Activated CD4-positive, alpha-beta memory T cell treated with anti-CD3 and anti-CD28 coated beads for 36 hours (primary cell): ENCODE measurements at places on chromosomes 2 and 18. TPM values are rescaled to one million over a fixed set of nuclear protein-coding genes. Genes with fewer than 3 reads are reported as not detected.

PXDN gene
- total RNA-seq: not detected

SERPINB11 gene
- not detected for total RNA-seq

DNA sequence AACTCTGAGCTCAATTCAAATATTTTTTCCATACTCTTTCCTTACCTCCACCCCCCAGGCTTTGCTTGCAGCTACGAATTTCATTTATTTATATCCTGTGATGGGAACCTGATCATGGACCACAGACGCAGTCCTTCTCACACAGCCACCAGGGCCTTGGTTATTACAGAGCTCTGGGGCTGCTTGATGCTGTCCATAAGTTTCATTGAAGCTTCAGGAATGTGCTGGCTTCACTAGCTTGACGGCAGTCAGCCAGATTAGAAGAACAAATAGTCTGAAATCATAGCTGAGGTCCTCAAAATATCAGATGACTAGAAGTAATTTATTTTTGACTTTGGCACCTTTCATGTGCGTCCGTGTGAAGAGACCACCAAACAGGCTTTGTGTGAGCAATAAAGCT, 104.9 kb downstream of the VWA3B start:
- DNase-seq: no peak

SLC40A1 gene
- 4.7 TPM for total RNA-seq

DNA sequence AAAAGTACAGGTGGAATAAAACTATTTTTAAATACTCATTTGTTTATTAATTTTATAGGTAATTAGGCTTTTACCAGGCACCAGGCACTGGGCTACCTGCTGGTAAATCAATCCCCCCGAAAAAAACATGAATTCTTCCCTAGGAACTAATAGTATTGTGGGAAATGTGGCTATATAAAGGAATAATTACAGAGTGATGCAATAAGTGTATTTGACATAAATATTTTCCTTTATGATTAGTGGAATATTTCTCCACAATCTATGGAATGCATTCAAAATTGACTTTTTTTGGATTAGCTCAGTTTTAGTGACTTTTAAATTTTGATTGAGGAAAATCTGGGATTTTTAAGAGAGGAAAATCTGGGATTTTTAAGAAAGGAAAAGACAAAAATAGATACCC, 109.7 kb upstream of the BZW1 start:
- no peak for DNase-seq

DNA sequence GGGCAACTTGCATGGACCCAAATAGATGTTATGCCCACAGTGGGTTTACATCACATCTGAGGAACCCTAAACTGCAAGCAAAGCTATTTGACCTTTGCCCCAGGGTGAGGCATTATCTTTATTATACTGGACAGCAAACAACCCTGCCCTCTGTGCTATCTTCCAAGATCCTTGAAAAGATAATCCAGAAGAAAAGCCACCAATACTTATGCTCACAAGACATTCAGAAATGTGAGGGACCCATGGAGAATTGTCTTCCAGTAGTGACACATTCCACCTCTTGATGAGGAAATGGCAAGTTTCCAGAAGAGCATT, 53.0 kb upstream of the NDUFV2 start:
- DNase-seq: no peak

CPSF3 gene
- 77.5 TPM for total RNA-seq

FKBP1B gene
- total RNA-seq: 3.4 TPM

IL1F10 gene
- total RNA-seq: not detected

MC4R gene
- total RNA-seq: not detected

TIGD1 gene
- total RNA-seq: 5.8 TPM

GRCh38 chr18:8938817-8939216, 163.7 kb upstream of the NDUFV2 start:
- DNase-seq: no peak

GRHL1 gene
- total RNA-seq: 1.1 TPM

DNA sequence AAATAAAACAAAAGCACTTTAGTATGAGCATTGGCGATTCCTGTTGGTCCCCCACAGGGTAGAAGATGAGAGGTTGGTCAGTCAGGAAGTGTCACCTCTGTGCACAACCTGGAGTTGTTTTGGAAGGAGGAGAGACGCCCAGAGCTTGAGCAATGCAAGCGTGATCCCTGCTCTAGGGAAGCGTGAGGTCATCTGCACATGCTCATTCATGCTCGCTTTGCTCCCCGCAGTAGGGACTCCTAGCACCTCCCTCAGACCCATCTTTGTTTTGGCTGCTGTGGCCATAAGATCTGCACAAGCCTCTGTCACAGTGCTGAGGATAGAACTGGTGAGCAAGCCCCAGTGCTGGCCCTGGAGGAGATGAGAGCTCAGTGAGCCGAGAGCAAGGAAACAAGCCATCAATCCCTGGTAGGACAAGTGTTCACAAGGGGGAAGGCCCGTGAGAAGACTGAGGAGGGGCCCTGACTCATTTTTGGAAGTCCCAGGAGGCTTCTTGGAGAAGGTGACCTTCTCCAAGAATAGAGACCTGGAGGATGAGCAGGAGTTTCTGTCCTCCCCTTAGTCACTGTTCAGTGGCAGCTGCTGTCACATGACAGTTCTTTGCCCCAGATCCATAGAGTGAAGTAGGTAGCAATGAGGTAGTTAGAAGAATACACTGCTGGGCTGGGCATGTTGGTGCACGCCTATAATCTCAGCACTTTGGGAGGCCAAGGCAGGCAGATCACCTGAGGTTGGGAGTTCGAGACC, 13.3 kb upstream of the ATP8B1 start:
- DNase-seq: no peak

GPC1 gene
- total RNA-seq: 4.7 TPM

RAD51AP2 gene
- not detected for total RNA-seq

DNA sequence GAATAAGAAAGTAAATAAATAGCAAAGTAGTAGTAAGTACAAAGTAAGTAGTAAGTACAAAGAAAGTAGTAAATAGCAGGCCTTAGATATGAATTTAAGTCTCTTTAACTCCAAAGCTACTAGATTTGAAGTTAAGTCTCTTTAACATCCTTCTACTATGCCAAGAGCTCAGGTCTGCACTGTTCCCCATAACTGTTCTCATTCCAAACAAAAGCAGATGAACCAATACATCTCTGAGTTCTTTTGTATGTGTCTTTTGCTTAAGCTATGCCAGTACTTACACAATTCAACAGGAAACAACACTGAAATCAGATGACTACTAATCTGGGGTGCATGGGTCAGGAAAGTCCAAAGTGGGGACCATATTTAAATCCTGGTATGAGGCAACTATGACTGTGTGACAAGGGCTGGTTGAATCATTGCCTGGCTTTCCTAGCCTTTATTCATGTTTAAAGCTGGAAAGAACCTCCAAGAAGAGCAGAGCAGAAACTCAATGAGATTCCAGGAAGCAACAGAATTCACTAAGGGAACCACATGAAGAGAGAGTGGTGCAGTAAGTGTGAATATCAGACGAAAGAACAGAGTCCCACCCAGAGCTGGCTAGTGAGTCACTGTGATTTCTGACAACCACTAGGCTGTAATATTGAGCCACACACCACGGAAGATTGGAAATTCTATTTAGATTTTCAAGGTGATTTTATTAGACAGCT, 51.0 kb upstream of the CYP26B1 start:
- no peak for DNase-seq

DNA sequence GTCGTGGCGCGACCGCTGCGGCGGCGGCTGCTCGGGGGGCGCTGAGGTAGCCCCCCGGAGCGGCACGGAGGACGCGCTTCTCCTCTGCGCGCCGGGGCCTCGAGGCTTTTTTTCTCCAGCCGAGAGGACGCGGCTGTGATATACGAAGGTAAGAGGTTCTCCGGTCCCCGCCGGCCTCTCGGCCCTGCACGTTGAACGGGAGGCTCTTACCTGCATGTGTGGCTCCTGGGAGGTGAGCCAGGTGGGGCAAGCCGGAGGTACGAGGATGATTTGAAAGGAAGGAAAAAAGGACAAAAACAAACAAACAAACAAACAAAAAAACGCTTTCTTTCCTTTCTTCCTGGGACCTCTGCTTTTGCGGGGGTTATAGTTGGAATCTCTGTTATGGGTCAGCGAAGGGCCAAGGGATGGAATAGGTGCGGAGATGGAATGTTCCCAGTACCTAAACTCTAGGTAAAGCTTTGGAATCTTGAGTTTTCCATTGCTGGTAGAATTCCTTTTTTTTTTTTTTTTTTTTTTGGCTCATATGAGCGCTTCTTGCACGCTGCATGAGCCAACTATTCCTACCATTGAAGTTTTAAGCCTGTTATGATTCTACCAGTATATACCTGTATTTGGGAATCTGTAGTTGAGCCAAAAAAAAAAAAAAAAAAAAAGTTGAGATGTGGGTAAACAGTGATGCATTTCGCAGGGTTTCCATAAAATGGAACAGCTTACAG, 674 bp downstream of the PTPN4 start:
- peak; percentile 48 for DNase-seq
